ENCODE measurements at places on chromosomes 3 and 15. TPM values are rescaled to one million over a fixed set of nuclear protein-coding genes. Genes with fewer than 3 reads are reported as not detected.

GRCh38 chr3:136069933-136070332, 104.4 kb downstream of the PPP2R3A start:
- no peak for DNase-seq

GRCh38 chr3:48830715-48831114, 17.0 kb downstream of the PRKAR2A start:
- DNase-seq = no peak

DNA sequence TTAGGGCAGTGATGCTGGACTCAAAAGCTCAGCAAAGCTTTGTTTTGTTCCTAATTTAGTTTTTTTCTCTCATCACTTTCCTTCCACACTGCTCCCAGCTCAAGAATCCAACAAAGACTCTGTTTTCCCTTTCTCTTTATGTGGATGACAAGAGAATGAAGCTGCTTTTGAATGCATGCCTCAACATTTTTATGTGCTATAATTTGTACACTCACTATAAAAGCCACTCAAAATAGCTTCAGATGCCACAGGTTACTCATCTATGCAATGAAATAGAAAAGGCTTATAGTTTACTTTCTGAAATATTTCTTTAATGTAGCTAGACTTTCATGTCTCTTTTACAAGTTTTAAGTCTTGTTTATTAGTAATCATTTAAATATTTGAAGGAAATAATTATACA, 714.9 kb downstream of the OTOL1 start:
- no peak for DNase-seq

DNA sequence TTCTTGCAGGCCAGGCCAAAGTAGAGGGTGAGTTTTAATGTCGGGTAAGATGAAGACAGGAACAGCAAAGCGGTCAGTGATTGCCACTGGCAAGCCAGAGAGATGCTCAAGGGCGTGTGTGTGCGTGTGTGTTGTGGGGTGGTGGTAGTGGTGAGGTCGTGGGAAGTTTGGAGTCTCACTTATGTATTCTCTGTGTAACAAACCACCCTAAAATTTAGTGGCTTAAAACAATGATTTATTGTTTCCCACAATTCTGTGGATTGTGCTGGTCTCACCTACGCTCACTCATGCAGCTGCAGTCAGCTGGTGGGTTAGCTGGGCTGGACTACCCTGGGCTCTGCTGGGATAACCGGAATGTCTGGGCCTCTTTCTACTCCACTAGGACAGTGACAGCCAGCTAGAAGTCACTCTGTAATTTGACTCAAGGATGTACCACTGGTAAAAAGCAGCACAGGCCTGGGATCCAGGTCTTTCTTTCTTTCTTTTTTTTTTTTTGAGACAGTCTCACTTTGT, 50.9 kb upstream of the BHLHE40 start:
- DNase-seq = no peak

FOXL2NB gene
- 18.3 TPM for total RNA-seq

DNA sequence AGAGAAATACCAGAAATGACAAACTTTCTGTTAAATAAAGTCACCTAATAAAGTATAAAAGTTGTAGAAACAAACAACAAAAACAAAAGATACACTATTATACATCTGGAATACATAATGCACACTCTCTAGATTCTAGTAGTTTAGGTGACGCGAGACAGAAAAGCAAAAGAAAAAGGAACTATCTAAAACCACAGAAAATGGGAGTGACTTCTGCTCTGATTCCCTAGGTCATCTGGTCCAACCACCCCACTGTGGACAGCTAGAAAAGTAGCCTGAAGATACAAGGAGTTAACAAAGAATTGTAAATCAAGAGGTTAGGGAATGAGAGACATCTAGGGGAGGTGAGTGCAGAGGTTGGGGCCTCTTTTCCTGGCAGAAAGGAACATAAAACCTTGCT, 39.1 kb downstream of the DHX36 start:
- DNase-seq = no peak

GRCh38 chr15:53834214-53834613, 74.8 kb upstream of the WDR72 start:
- DNase-seq = no peak

NANOGP8 gene
- 2.8 TPM for total RNA-seq

- DNase-seq = no peak
Observed at GRCh38 chr15:59818336-59818735, 129.2 kb upstream of the BNIP2 start.

MAP3K13 gene
- 19.3 TPM for total RNA-seq

CD276 gene
- 85.7 TPM for total RNA-seq

XCR1 gene
- total RNA-seq = 0.15 TPM

GMPS gene
- total RNA-seq = 10.5 TPM

DNA sequence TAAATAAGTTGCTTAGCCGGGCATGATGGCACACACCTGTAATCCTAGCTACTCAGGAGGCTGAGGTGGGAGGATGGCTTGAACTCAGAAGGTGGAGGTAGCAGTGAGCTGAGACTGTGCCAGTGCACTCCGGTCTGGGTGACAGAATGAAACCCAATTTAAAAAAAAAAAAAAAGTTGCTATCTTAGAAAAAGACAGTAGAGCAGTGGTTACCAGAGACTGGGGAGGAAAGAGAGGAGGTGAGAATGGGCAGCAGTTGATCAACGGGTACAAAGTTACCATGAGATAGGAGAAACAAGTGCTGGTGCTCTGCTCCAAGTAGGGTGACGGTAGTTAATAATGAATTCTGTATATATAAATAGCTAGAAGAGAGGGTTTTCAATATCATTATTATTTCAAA, 821 bp upstream of the CCR2 start:
- DNase-seq = no peak

Measured in uterus (tissue), 4 donors.